ENCODE measurements at places on chromosomes 7 and 10.

DNA sequence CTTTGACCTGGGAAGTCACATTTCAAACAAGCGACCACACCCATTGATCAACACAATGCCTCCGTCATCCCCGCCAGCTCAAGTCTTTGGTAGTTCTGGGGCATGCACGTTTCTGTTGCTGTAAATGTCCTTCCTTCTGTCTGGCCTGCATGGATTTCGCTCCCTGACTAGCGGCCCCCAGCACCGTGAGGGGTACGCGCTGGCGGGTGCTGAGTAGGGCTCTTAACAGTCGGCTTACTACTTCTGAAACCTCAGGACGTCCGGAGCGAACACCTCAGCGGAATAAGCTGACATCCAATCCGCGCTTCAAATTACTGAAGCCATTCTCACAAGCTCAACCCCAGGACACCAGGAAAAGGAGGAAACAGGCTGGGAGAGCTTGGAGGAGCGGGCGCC, 505 bp downstream of the NUDCD3 start:
- no peak for DNase-seq

DNA sequence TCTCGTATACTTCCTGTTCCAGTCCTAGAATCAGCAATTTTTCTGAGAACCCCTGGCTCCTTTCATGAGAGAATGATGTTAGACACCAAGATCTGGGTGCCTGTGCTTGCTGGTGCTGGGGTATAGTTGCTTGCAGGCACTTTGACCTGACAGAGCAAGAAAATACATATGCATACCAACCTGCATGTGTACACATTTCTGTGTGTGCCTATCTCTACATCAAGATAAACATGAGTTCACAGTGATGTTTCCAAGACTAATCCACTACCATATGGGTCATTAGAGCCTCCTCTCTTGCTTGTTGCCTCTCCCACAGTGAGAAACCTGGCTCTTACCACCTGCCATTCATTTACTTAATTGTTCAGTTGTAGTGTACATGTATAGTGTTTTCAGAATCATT, 229.1 kb upstream of the IGFBP3 start:
- DNase-seq = no peak

DNA sequence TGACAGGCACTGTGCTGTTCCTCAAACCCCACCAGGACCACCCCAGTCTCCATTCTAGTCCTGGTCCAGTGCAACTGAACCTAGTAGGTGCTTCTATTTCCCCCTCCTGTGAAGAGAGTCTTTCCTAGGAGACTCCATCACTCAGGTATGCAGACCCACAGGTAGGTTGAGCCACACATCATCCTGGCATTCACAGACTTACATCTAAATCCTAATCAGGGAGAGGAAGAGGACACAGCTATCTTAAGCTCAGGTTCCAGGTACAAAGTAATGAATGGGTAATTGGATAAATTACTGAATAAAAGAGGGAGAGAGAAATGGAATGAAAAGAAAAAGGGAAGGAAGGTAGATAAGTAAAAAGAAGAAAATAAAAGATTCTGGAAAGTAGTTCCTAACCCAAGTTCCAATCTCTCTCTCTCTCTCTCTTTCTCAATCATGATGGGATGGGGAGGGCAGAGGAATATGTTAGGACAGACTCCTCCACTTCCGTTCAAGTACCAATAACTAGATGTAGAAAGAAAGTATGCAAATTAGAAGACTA, 139.8 kb upstream of the NAMPT start:
- no peak for DNase-seq

DNA sequence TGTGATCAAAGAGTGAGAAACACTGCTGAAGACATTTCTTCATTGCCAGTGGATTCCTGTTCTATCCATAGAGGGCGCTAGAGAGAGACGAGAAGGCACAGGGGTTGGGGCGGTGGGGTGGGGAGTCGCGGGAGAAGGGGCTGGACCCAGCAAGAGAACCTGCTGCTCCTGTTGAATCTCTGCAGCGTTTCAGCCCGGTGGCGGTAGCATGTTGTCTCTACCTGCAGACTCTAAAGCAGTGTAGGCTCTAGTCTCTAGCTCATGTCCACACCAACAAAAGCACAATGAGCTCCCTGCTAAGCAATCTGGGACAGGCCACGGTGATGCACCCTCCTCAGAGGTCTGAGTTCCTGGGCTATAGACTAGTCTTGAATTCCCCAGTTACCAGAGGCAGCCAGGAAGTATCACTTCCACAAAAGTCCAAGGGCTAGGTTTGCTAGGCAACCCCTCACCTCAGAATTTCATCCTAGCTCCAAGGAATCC, 167.7 kb downstream of the DGKB start:
- peak; percentile 82 for DNase-seq

DNA sequence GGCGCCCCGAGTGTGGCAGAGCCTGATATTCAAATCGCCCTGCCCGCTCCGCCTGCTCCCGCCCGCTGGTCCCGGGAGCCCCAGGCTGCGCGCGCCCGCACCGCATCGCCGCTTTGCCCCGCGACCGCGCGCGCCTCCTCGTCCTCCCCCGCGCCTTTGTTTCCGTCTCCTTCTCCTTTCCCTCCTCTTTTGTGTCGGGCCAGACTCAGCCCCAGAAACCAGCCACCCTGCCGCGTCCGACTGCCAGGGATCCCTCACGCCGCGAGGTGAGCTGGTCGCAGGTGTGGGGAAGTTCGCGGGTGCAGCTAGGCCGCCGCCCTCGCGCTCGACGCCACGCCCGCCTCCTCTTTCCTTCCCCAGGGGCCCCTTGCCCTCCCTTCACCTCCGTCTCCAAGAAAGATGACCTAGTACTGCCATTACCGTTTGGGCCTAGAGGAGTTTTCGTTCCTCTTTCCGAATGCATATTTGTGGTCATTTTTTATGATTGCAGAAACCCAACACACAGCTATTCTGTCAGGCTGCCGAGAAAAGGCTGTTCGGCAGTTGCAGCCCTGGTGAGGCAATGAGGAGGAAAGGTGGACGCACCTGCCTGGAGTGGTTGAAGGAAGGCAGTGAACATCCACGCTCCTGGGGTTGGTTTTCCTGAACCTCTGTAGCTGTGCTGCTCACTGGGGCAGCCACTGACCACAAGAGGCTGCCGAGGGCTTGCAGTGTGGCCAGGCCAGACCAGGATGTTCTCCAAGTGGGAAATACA, 107.3 kb downstream of the SNX10 start:
- peak; percentile 48 for DNase-seq

DNA sequence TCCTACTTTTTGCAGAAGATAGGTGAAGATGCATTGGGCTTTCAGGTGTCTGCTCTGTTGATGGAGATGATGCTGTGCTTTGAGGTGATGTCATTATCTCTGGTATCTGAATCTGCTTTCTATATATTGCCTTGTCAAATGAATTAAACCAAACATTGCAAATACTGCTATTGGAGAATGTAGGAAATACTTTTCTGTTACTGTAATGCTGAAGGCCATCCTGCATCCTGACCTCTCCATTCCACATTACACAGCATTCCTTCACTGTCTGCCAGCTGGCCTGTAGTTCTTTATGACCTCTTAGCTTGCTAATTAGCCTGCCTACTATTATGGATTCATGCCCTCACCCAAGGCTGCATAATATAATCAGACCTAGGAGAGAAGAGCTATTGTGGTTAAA, 73.2 kb downstream of the VCL start:
- peak; percentile 79 for DNase-seq

- DNase-seq = peak; percentile 77
These were observed 9.1 kb downstream of the OR2A7 start for GRCh38 chr7:144255471-144255897.

DNA sequence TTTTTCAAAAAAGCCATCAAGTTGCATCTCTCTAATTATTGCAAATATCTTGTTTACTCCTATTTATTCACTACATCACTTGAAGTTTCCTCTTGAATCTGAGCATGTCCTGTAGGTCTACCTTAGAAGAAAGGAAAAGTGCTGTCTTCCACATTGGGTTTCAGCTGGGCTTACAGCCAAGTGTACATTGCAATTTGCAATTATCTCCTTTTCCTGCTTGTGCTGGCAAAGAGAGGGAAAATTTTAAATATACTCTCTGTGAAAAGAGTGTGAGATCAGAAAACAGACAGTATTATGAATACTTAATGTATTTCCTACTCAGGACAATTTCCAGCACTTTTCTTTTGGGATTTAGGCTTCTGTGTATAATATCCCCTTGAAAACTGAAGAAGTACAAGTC, 839.7 kb downstream of the CNTNAP2 start:
- DNase-seq = no peak

- no peak for DNase-seq
These were observed 108.1 kb upstream of the AGR3 start for GRCh38 chr7:16989811-16990413.

GRCh38 chr7:6579446-6579845, 2.2 kb downstream of the ZDHHC4 start:
- peak; percentile 78 for DNase-seq

DNA sequence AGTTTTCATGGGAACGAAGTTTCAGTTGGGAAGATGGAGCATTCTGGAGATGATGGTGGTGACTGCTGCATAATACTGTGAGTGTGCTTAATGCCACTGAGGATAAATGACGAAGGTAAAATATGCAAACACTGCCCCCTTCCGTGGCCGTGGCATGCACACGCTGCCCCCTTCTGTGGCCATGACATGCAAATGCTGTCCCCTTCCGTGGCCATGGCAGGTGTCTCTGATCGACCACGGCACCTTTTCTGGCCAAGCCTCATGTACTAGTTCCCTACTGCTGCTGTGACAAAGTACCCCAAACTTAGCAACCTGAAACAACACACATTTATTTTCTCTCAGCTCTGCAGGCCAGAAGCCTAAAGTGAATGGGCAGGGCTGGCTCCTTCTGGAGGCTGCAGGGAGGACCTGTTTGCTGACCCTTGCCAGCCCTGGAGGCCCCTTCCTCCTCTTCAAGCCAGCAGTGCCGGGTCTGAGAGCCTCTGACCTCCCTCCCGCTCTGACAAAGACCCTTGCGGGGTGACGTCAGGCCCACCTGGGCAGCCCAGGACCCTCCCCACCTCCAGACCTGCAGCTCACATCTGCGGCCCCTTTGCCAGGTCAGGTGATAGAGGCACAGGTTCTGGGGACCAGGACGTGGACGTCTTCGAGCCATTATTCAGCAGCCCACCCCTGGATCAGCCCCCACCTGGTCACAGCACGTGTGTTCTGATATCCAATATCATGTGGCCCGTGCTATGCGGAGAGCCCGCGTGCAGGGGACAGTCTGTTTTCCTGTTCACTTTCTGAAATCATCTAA, 82.0 kb downstream of the MICALL2 start:
- no peak for DNase-seq

DNA sequence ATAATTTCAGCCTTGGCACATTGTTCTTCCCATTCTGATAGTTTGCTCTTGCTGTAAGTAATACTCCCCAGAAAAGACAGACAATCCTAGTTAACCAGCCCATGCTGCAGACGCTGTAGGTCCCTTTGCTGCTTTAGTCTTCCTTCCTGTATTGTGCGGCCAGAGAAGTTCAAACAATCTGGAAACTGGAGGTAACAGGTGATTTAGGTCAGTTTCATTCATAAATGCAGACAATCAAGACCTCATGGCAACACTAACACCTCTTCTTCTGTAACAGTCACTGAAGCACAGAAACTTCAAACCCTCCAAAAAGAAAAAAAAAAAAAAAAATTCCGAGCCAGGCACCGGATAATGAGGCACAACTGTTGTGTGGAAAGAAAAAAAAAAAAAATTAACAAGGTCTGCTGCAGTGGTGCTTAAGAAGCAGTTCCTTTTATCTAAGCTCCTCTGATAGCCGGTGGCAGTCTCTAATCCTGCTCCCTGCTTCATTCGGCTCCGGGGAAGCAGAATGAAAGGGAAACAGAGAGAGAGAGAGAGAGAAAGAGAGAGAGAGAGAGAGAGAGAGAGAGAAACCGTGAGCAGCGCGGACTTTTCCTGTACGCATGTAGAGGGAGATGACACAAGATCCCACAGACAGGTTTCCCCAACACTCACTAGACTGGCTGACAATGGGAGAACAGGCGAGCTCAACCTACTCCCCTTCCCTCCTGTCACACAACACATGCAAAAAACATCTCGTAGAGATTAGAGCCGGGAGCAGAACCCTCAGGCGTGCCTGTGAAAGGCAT, at the start of gene SEMA3A:
Gene SEMA3A (minus strand): TSS at position 306 of the 788 bp plus-strand sequence. CDS start 203 bp downstream, at position 103.
- DNase-seq = peak; percentile 94

DNA sequence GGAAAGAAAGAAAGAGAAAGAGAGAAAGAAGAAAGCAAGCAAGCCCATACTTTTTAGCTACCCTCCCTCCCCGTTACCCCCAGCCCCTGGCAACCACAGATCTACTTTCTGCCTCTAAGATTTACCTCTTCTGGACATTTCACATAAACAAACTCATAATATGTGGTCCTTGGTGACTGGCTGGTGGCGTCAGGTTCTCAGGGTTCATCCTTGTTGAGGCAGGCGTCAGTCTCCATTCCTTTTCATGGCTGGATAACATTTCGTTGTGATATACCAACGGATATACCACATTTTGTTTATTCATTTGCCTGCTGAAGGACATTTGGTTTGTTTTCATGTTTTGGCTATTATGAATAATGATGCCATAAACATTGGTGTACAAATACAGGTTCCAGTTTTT, 30.5 kb downstream of the CDH23 start:
- no peak for DNase-seq

GRCh38 chr7:41045556-41046123, 657.2 kb downstream of the INHBA start:
- peak; percentile 45 for DNase-seq

- no peak for DNase-seq
These were observed 56.5 kb downstream of the AFAP1L2 start for GRCh38 chr10:114347791-114348190.

GRCh38 chr7:66950763-66951162, 29.7 kb downstream of the TMEM248 start:
- DNase-seq = no peak

- DNase-seq = no peak
These were observed 18.9 kb downstream of the NCAPG2 start for GRCh38 chr7:158685693-158686092.

DNA sequence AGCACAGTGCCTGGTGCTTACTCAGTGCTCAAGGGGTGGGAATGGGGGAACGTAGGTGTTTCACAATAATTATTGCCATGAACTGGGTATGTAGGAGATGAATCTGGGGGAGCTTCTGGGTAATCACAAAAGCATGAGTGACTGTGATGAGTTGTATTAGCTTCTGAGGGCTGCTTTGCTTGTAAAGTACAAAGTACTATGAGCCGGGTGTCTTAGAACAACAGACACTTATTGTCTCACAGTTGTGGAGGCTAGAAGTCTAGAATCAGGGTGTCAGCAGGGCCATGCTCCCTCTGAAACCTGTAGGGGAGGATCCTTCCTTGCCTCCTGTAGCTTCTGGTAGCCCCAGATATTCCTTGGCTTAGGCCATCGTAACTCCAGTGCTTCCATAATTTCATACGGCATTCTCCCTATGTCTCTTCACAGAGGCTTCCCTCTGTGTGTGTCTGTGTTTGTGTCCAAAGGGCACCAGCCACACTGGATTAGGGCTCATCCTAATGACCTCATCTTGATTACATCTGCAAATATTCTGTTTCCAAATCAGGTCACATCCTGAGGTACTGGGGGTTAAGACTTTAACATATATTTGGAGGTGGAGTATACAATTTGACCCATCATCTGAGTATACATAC, 84.8 kb upstream of the AGBL3 start:
- no peak for DNase-seq

All from mesendoderm (in vitro differentiated cells).